ENCODE measurements at places on chromosomes 7 and 10.

GRCh38 chr7:46369933-46370654 is 449.0 kb upstream of the IGFBP3 start:
- peak; percentile 13 for DNase-seq

- no peak for DNase-seq
These were observed 6.0 kb upstream of the NPVF start for GRCh38 chr7:25234336-25234735.

GRCh38 chr7:80137410-80137809 is 2.8 kb downstream of the GNAI1 start:
- DNase-seq: no peak

- DNase-seq: no peak
These were observed 32.4 kb downstream of the ITIH5 start for GRCh38 chr10:7634142-7634894.

GRCh38 chr7:85322252-85322651 is 135.4 kb upstream of the SEMA3D start:
- no peak for DNase-seq

DNA sequence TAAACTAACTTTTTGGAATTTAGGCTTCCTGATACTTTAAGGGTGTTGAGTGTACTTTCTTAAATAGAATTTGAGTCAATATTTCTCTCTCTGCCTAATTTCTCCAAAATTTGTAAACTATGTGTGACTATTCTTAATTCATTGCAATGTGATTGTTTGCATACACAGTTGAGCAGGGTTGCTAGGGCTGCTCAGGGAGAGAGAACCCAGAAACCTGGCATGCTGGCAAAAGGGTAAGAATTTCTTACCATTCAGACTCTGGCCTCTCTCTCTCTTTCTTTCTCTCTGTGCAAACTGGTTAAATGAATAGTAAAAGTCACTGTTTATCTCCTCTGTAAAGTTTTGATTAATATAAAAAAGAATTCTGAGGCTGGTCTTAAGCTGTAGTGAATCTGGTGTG is 51.0 kb upstream of the NAMPT start:
- no peak for DNase-seq

DNA sequence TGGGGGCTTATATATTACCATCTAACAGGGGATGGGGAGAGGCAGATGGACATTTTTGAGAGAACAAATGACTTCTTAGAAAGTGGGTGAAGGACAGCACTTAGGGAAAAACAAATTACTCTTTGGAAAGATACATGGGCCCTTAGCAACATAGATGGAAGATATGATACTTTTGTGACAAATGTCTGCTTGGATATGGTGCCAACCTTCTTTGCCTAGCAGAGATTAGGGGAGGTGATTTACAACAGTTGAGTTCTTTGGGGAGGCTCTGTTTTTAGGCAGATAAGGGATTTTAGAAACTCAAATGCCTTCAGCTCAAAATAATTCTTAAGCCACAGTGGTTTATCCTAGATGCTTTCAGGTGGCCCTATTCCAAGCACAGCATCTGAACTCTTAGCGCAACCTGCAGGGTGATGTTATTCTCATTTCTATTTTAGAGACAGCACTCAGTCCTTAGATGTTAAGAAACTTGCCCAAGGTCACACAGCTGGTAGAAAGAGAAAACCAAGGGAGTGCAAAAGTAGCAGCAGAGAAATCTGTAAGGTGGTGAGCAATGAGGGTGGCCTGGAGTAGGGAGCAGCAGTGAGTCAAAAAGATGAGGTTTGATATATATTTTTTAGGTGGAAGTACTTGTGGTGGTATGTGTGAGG is 75.1 kb upstream of the KMT2E start:
- no peak for DNase-seq

- no peak for DNase-seq
These were observed 9.4 kb upstream of the GET4 start for GRCh38 chr7:867001-867405.

DNA sequence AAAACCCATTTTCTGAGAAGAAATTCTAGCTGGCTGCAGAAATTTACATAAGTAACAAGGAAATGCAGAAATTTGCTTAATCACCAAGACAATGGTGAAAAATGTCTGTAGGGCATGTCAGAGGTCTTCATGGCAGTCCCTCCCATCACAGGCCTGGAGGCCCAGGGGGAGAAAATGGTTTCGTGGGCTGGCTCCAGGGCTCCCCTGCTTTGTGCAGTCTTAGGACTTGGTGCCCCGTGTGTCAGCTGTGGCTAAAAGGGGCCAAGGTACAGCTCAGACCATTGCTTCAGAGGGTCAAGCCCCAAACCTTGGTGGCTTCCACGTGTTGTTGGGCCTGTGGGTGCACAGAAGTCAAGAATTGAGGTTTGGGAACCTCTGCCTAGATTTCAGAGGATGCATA is 215.9 kb downstream of the GPR158 start:
- no peak for DNase-seq

- no peak for DNase-seq
These were observed 425.7 kb upstream of the NFE2L3 start for GRCh38 chr7:25726170-25726780.

DNA sequence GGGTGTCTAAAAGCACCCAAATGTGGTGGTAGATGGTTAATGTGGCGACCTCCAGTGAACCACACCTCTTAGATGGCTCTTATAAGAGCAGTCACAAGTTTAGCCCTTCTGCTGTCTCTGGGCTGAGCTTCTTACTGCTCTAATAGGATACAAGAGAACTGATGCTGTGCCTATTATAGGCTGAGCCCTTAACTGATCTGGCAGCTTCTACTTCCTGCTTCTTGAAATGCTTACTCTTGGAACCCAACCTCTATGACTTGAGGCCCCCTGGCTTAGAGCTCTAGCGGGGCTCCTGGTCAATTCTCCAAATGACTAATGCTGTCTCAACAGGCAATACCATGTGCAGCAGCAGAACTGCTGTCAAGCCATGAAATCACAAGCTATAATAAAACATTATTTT is 35.0 kb upstream of the LSM8 start:
- no peak for DNase-seq

GRCh38 chr7:30147785-30148184 is 13.0 kb downstream of the MTURN start:
- no peak for DNase-seq

- no peak for DNase-seq
These were observed 78.9 kb downstream of the SVIL start for GRCh38 chr10:29555746-29556481.

- no peak for DNase-seq
These were observed 29.4 kb downstream of the RRP12 start for GRCh38 chr10:97371696-97372095.

- no peak for DNase-seq
These were observed 229.9 kb upstream of the MKLN1 start for GRCh38 chr7:131097662-131098376.

DNA sequence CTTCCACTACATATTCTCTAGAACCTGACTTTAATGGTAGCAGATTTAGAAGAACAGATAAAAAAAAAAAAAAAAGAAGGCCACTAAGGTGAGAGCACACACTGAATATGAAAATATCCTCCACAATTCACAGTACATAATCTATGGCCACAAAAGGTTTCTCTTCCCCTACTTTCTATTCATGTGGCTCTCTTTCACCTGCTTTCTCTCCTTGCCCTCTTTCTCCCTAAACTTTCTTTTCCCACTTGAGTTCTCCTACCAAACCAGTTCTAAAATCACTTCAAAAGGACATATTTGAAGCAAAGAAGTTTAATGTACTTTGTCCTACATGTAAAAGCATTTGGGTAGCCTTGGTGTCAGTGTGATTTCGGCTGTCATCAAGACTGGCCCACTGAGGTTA is 18.5 kb upstream of the DLX6 start:
- DNase-seq: no peak

- no peak for DNase-seq
These were observed 49.9 kb downstream of the CALML3 start for GRCh38 chr10:5574642-5575131.

DNA sequence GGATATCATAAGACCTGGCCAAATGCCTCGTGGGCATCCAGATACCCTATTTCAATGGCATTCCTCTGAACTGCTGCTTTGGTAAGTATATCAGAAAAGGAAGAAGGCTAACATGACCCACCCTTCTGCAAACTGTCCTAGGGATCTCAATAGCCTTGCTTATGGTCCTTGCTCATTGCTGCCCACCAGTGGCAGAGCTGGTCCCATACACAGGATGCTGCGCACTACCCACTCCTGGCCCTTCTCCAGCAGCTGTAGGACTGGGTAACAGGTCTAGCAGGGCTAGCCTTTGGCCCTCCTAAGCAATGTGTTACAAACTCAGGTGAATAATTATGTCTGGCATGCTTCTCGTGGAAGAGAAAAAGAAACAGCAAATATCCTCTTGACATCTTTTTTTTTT is 72.5 kb downstream of the C10orf90 start:
- peak; percentile 31 for DNase-seq

GRCh38 chr7:151843181-151843580 is 33.7 kb downstream of the PRKAG2 start:
- no peak for DNase-seq

DNA sequence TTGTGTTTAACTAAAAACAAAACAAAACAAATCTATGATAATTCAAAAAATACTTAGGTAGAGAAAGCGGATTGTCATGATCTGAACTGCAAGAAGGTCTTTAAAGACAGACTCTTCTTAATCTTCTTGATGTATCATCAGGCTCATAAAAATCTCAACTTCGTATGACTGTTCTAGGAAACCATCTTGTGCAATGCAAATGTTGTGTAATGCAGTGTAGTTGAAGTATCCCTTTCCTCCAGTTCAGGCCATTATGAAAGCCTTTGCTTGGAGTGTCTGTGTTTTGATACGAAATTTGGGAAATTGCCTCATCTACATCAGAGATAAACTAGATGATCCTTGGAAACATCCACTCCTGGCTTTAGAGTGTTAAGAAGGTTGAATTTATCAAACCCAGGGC is 30.9 kb downstream of the CDK1 start:
- DNase-seq: no peak
